Uterus (tissue), 4 donors: ENCODE measurements at places on chromosomes 16 and 17.

- DNase-seq, result no peak
Observed at GRCh38 chr16:58709333-58709732, 24.8 kb upstream of the SLC38A7 start.

- DNase-seq, result no peak
Observed at GRCh38 chr17:54814371-54814770, 86.3 kb upstream of the TOM1L1 start.

GRCh38 chr17:46144246-46144645 lies 49.0 kb downstream of the KANSL1 start:
- DNase-seq, result no peak

DNA sequence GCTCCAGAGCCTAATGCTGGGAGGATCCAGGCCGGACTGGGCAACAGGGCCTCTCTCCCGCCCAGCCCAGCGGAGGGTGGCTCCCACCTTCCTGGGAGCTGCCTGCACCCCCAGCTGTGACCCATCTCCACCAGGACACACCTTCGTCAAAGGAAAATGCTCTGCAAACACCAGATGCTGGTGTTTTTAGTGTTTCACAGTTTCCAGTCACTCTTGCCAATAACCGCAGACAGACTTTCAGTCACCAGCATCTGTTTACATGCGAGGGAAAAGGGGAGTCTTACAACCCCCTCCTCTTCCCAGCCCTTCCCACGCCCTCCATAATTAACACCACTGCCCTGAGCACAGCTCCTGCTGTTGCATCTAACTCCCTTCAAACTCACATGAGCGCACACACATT lies 25.3 kb downstream of the KLHDC4 start:
- DNase-seq, result no peak

- DNase-seq, result no peak
Observed at GRCh38 chr17:21004016-21004930, 38.5 kb downstream of the USP22 start.

DNA sequence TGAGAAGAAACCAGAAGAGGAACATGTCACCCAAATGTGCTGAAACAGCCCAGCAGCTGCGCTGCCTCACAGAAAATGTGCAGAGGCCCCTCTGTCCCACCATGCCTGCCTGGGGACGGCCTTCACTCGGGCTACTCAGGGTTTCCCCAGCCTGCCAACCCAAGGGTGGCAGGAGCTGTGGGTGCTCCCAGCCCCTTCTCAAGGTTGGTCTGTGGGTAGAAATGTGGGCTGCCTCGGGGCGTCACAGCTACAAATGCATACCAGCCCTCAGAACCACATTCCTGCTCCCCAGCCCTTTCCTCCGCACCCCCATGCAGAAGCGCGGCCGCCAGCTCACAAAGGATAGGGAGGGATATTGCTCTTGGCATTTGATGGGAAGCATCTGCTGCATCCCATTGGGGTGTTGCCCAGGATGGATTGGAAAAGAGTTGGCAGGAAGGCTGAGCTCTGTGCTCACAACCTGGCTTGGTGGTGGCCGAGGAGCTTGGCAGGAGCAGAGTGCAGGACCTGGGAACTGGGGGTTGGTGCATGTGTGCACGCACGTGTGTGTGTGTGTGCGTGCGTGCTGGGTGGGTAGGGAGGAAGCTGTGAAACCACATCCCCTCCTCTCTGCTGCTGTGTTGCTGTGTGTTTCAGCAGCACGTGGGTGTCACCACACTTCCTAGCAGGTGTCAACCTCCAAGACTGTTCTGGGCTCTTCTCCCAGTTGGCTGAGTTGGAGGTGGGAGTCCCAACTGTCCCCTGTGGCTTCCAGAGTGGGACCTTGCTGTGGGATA lies 304.4 kb downstream of the SEC14L1 start:
- DNase-seq, result peak; percentile 66

DNA sequence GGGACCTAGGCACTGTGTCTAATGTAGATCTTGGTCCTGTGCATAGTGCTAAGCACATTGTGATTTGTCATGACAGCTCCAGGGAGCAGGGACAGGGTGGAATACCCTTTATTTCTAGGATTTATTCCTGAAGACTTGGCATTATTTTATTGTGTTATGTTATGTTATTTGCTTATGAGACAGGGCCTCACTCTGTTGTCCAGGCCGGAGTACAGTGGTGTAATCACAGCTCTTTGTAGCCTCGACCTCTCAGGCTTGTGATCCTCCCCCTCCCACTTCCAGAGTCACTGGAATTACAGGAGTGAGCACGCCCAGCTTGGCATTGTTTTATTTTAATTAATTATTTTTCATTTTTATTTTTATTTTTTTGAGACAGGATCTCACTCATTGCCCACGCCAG lies 40.5 kb upstream of the USP7 start:
- DNase-seq, result no peak

DNA sequence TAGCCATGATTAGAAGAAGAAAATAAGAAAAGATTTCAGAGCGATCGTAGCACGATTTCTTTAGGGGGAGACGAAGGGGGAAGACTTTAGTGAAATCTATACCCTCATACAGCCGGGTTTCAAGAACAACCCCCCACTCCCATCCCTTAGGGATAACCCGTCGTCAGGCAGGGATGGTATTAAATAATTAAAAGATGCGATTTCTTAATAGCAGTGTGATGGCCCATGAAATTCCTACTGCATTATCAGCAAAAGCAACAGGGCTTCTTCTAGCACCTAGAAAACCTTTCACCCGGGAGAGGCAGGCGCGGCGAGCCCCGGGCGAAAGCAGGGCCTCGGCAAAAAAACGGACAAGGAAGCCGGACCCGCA lies 1.4 kb downstream of the CDH11 start:
- DNase-seq, result no peak

GRCh38 chr16:87391950-87392820 lies at the start of gene MAP1LC3B:
TSS of gene MAP1LC3B (plus strand) at chr16:87392336. CDS start at chr16:87392428, 92 bp downstream.
- peak; percentile 94 for DNase-seq
